ENCODE measurements at places on chromosomes 1 and 21.

GRCh38 chr1:209516771-209517680 is 66.5 kb upstream of the CAMK1G start:
- DNase-seq, result no peak

DNA sequence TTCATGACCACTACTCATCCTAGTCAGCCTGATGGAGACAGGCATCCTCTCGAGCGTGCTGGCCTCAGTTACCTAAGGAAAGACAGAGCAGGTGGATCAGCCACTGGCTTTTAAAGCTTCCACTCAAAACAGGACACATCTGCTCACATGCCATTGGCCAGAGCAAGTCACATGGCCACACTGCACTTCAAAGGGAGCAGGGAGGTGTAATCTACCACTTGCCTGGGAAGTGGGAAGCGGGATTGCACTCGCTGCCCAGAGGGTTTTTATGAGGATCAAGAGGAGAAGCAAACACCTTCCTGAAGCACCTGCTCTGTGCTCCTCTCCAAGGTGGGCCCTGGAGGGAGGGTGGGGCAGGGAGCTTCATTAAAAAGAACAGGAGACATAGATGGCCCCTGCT is 108.0 kb downstream of the TAS1R2 start:
- no peak for DNase-seq

- DNase-seq, result no peak
These were observed 16.0 kb upstream of the TEKT2 start for GRCh38 chr1:36067871-36068270.

DNA sequence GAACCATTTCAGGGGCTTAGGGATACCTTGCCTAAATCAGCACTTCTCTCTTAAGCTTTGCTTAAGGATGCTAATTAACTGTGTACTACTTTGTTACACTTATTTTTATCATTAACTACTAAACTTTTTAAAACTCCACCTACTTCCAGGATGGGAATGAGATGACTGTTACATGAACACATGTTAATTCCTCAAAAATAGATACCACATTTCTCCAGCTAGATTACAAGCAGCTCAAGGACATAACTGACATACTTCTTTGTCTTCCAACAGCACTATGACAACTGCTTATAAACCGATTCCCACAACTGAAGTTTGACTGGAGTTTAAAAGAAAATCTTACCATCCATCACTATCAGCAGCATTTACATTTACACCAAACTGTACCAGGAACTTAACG is 53.7 kb downstream of the TP53BP2 start:
- no peak for DNase-seq

DNA sequence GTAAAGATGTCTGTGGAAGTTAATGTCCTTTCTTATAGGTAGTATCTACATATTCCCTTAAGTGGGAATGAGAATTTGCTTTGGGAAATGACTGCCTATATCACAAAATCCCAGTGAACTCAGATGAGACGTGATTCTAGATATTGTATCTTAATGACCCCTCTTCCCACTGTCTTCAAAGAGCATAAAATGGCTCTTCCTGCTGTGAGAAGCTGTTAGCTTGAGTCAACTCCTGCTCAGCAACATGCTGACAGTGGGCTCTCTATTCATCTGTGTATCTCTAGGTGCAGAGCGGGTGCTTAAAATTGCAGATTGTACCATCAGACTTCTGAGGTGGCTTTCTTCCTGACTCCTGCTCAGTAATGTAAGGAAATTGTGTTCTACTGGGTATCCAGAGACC is 100.6 kb downstream of the SPAG17 start:
- no peak for DNase-seq

- DNase-seq, result no peak
These were observed 11.0 kb upstream of the CACHD1 start for GRCh38 chr1:64458915-64459314.

GRCh38 chr1:99590578-99591209 is 55.2 kb upstream of the PALMD start:
- no peak for DNase-seq

DNA sequence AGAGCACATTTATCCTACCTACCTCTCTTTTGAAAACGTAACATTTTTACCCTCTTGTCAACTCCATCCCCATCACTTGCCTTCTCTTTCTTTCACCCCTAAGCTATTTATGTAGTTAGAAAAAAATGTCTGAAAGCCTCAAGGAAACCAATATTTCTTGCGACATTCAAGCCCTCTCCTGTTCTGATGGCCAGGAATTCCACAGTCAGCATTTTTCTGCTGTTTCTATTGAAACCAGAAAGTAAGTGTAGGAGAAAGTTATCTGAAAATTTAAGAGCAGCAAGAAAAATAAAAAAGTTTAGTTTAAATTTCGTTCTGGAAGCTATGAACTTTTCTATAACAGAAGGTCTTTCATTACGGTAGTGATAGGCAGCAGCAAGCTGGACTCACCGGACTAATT is 247.6 kb upstream of the PBX1 start:
- no peak for DNase-seq

- DNase-seq, result no peak
These were observed 30.1 kb downstream of the SLC66A1 start for GRCh38 chr1:19342062-19342750.

DNA sequence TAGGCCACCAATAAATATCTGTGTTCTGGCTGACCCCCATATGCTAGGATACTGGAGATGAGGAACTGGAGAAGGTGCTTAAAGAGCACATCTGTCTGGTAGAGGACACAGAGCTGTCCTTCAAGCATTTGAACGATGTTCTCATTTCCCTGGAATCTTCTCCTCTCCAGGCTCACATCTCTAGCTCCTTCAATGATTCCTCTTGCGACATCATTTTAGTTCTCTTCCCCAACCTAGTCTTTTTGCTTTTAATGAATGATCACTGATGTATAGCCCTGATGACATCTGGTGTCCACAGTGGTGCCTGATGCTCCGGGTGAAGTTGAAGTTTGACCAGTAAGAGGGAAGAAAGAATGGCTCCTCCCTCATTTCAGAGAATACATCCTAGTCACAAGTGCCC is 80.8 kb upstream of the UBE2U start:
- DNase-seq, result no peak

- no peak for DNase-seq
These were observed 29.4 kb upstream of the POU3F1 start for GRCh38 chr1:38076038-38076437.

- DNase-seq, result no peak
These were observed 59.2 kb downstream of the USP25 start for GRCh38 chr21:15788847-15789523.

- DNase-seq, result no peak
These were observed 36.6 kb downstream of the RABIF start for GRCh38 chr1:202852163-202852904.

DNA sequence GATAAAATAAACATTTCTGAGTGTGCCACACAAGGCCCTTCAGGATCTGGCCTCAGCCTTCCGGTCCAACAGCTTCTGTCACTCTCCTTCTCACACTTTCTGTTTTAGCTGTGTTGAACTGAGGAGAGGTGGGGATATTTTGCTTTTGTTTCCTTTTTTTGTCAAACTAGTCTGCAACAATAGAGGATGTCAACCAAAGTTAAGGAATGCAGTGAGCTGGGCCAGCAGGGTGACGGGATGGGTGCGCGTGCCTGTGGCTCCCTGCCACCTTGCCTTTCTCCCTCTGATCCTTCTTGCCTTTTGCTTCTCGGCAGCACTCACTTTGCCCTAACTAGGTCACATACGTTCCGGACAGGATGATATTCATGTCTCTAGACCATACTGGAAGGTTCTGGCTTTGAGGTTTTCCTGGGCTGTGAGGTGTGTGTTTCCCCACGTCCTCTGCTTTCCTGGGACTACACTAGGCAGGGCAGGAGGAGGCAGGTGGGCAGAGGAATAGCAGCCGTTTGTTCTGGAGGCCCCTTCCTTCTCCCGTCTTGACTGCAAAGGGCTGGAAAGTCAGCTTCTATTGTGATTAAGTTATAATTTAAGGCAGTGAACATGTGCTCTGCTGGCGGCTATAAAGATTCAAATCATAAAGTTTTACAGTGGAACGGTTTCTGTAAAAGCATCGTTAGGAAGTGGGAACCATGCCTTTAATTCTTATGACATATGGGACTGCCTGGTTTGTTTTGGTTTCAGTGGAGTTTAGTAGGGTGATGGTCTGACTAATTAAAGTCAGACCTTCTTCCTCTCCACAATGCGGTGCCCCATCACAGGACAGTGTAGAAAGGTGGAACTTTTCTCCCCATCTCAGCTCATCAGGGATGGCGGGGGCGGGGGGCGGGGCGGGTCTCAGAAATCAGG is 67.8 kb downstream of the RNF220 start:
- no peak for DNase-seq

DNA sequence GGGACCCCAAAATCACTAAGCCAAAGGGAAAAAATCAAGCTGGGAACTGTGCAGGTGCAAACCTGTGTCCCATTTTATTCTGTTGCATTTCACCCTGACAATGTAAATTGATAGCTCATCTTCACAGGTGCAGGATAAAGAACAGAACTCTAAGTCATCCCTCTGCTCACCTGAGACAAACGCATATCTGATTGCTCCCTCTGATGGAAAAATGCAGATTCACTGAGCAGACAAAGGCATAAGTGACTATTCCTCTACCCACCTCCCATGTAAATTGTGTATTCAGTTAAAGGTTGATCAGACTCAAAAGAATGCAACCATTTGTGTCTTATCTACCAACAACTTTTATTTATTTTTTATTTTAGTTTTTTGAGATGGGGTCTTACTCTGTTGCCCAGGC is 644.2 kb downstream of the PTPRU start:
- DNase-seq, result no peak

DNA sequence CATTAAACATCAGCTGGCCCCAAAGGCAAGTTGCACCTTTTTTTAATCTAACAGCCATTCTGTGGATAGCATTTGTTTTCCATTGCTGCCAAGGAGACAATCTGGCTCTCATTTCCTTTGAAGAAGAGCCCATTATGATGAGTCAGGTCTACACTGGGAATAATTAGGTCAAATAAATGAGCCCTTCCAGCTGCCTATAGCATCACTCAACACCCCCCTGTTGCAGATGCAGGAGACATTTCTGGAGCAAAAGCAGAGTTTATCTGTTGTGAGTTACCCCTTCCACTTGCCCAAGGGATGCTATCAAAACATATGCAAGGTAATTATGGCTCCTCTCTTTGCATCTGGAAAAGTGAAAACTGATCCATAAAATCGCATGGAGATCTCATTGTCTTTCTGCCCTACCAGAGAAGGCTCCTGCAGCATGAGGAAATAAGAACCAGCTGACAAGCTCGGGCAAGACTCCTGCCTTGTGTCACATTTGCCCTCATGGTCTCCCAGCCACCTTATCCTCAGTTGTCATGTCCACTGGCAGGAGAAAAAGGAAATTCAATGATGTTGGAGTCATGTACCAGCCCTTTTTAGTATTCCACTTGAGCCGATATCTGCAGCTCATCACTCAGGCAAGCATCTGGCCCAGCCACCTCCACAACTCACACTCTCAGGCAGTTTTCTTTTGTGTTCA is 135.9 kb downstream of the SLC30A10 start:
- DNase-seq, result no peak

DNA sequence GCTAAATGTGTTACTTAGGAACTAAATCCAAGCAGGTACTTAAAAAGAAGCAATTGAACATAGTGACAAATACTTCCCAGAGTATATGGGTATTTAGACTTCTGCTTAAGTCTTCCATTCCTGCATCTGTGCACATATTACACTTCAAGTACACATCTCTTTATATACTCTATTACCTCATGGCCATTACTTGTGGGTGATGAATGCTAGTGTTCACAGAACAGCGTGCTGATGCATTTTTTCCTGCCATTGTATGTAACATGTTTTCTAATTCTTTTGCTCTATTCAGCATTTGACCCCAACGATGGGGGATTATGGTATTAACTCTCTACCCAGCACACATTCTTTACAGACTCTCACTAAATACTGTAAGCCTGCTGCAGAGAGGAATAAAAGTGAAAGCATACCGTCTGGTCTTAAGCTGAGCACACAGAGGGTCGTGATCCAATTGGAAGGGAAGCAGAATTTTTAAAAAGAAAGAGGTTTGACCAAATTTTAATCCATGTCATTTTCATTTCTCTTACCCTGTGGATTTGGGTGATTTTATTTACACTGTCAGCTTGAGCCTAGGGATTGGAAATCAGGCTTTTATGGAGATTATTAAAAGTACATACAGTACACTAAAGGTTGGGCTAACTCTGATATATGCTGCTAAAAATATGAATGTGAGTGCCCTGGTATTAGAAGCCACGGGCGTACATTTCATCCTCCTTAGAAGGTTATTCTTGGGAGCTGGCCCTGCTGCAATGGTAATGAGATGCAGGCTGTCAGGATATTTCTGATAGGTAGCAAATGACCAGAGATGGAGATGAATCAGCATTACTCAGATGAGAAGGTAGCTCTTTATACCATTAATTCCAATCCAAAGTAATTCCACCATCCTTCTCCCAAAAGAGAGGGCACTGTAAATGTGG is 95.5 kb upstream of the PROX1 start:
- no peak for DNase-seq

Data from posterior cingulate gyrus (tissue), 11 donors.